GM12891 (cell line): ENCODE measurements at places on chromosomes 1 and 21.

GRCh38 chr1:86356247-86356646 is 39.9 kb downstream of the ODF2L start:
- DNase-seq, result no peak

GRCh38 chr1:21932127-21932526 is 5.0 kb downstream of the HSPG2 start:
- no peak for DNase-seq

DNA sequence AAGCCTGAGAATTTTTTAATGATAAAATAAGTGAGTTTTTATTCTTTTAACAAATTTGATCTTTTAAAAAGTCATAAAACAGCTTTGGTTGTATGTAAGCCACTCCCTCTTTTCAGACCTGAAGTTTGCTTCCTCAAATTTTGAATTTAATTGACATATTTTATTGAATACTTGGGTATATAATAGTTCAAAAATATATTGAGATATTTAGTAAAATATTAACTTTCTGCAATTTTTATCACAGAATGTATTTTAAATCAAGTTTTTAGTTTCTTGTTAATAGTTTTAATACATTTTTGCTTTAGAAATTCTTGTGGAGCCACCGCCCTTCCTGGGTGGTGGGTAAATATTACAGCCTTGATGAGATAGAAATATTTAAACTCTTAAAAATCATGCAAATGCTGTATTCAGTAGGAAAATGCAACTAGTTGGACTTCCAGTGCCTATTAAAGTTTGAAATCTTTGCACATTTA is 867 bp downstream of the PTPRC start:
- DNase-seq, result no peak

DNA sequence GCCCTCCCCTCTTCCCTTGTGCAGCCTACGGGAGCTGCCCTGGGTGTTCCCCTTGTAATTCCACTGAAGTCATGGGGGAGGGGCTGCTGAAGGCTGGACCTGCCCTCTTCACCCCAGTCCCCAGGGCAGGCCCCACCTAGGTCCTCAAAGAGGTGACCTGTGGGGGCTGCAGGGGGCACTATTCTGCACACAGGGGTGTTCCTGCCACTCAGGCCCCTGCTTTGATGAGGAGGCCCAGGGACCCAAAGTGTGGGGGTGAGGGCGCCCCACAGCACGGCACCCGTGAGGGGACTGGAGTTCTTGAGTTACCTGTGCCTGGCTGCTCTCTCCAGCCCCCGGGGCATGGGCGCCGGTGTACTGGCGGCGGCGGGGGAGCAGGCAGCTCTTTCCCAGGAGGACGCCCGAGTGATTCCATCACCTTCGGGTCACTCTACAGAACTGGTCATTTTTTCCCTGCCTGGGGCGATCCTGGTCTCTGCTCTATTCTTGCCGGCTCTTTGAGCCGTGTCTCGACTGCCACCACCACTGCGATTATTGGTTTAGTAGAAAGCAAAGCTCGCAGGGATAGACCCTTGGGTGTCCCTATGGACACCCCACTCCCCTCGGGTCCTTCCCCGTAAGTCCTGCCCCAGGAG is 6.9 kb upstream of the PRDM16 start:
- DNase-seq, result no peak

GRCh38 chr1:13929313-13929712 is 229.3 kb downstream of the PRDM2 start:
- no peak for DNase-seq

DNA sequence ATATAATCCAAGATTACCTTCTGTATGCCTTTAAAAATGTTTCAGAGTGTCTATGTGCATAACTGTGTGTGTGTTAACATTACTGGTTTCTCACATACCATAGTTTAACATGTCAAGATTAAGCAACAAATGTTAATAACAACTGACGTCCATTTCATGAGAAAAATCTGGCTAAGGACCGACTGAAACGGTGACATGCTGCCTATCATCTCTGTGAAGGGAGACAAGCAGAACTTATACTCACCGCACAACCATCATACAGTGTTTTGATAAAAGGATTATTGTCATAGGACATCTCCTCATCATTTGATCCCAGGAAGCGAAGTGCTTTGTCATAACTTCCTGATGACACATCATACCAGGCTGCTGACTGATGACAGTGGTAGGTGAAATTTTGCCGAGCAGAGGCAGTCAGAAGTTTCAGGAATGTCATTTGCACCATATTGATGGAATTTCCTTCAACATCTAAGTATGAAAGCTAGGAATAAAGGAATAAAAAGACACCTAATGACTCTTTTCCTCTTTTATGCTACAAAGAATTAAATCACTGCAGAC is 228.8 kb downstream of the COL11A1 start:
- DNase-seq, result no peak

DNA sequence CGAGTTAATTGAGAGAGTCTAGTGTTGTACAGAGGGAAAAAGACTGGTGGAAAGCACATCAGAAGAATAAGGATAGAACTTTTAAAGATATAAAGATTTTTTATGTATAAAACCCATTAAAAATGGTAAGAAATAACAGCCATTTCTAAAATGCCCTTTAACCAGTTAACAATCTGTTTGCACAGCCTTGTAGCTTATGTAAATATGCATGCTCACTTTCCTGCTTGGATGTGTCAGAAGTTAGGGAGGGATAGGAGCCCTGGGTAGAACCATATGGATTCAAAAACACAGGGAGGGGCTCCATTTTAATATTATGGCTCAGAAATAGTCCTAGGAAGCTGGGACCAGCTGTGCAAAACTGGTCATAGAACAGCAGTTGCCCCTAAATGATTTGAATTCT is 4.5 kb upstream of the EDEM3 start:
- no peak for DNase-seq

- DNase-seq, result peak; percentile 78
Observed at GRCh38 chr1:26541816-26542711, 12.5 kb downstream of the RPS6KA1 start.
